Vagina (tissue), 2 donors: ENCODE measurements at places on chromosomes 2 and 18. TPM values are rescaled to one million over a fixed set of nuclear protein-coding genes. Genes with fewer than 3 reads are reported as not detected.
A peak's percentile ranks its signal among the peaks of the same experiment; 100 is the strongest.

DNA sequence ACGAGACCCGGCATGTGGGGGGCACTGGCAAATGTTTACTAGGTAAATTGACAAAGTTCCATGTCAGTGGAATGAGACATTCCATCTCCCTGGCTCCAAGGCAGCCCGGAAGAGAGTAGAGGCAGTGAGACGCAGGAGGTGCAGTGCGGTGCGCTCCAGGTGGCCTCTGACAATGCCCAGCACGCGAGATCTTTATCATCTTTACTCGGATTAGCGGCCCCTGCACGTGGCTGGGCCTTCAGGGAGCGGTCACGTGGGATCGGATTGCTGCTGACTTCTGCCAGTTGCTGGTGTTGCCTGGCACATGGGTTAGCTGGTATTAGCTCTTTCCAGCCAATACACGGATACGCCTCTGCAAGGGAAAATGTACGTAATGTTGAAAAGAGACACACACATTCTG lies 151.2 kb upstream of the ALKAL2 start:
- H3K4me3 ChIP-seq = no peak overlapping the region
- no peak for DNase-seq

GRCh38 chr2:201980389-201980821 lies 53.2 kb upstream of the FZD7 start:
- H3K27ac ChIP-seq = no peak overlapping the region
- no peak overlapping the region for H3K4me3 ChIP-seq
- H3K27me3 ChIP-seq = no peaks in the 10 kb centered on the region
- H3K36me3 ChIP-seq = no peaks in the 10 kb centered on the region

DNA sequence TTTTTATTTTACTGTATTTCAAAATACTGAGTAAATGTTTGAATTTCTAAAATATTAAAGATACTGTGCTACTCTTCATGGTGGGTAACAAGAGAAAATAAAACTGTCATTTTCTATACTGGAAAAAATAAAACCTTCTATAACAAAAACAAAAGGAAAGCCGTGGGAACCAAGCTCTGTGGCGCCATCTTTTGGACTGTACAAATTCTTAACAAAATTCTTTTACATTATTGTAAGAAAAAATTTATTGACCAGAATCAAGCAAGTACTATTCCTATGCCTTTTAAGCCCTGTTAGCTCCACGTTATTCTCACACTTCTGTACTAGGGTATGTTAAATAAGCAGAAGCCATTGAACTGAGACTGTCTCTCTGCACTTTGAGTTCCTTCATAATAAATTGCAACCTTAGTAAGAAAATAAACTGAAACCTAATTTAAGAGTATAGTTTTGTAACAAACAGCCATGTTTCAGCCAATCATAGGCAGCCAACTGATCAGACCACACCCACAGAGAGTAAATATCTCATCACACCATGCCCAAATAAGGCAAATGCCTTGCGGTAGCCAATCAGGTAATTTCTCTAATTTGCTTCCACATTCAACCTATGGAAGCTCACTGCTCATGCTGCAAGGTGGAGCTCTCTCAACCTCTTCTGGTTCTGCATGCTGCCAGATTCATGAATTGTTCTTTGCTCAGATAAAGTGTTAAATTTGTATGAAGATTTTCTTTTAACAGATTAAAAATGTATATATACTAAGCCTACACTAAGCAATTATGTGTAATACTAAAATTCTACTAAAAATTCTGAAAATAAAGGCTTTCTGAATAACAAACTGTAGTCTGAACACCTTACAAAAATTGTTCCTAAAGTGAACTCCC lies 42.2 kb downstream of the HIBCH start:
- H3K27me3 ChIP-seq = no peaks in the 10 kb centered on the region
- no peaks in the 10 kb centered on the region for H3K4me1 ChIP-seq
- no peak for DNase-seq
- H3K4me3 ChIP-seq = no peak overlapping the region
- H3K27ac ChIP-seq = no peak overlapping the region

COX7A2L gene
- 83.2 TPM for total RNA-seq

KYNU gene
- total RNA-seq = 3.7 TPM

CNTNAP5 gene
- total RNA-seq = not detected

- H3K4me1 ChIP-seq = peaks cover 30% of the 10 kb centered on the region
- no peaks in the 10 kb centered on the region for H3K27me3 ChIP-seq
- H3K4me3 ChIP-seq = no peak overlapping the region
Observed at GRCh38 chr2:48346124-48346536, 183.8 kb upstream of the STON1 start.

MREG gene
- total RNA-seq = 11.8 TPM

SLC5A7 gene
- total RNA-seq = 1.7 TPM

EFHD1 gene
- 22.6 TPM for total RNA-seq

CBLN2 gene
- not detected for total RNA-seq

TLX2 gene
- 6.6 TPM for total RNA-seq

- no peak for DNase-seq
- H3K27ac ChIP-seq = no peak overlapping the region
- H3K4me1 ChIP-seq = no peaks in the 10 kb centered on the region
- no peaks in the 10 kb centered on the region for H3K27me3 ChIP-seq
- H3K36me3 ChIP-seq = no peaks in the 10 kb centered on the region
Observed at GRCh38 chr18:1914489-1914888, 656.8 kb downstream of the METTL4 start.

UGT1A8 gene
- total RNA-seq = not detected

TFPI gene
- 68.8 TPM for total RNA-seq

GRCh38 chr2:3405307-3405706 lies 25.8 kb downstream of the TRAPPC12 start:
- no peaks in the 10 kb centered on the region for H3K27me3 ChIP-seq
- H3K4me3 ChIP-seq = no peak overlapping the region
- no peak overlapping the region for H3K27ac ChIP-seq
- no peaks in the 10 kb centered on the region for H3K36me3 ChIP-seq
- H3K4me1 ChIP-seq = peaks cover 30% of the 10 kb centered on the region

GALNT5 gene
- total RNA-seq = 3.2 TPM

ATP6V1C2 gene
- 134 TPM for total RNA-seq

DNA sequence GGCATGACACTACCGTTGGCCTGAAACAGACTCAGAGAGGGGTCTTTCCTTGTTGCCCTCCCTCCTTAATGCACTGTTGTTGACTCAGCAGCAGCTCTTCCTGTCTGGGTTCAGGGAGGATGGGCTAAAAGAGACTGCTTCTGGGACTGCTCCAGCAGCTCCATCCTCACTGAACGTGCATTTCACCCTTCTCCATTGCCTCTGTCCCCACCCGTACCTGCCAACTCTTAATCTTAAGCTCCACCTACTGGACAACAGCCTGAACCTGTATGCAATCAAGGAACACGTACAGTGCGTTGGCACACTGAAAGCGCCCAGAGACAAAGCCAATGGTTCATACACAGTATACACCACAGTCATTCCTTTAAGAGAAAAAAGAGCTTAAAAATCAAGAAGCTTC lies 230.8 kb upstream of the RAB6C start:
- H3K4me3 ChIP-seq = no peak overlapping the region
- no peak overlapping the region for H3K27ac ChIP-seq
- no peaks in the 10 kb centered on the region for H3K27me3 ChIP-seq
- H3K4me1 ChIP-seq = no peaks in the 10 kb centered on the region

DNA sequence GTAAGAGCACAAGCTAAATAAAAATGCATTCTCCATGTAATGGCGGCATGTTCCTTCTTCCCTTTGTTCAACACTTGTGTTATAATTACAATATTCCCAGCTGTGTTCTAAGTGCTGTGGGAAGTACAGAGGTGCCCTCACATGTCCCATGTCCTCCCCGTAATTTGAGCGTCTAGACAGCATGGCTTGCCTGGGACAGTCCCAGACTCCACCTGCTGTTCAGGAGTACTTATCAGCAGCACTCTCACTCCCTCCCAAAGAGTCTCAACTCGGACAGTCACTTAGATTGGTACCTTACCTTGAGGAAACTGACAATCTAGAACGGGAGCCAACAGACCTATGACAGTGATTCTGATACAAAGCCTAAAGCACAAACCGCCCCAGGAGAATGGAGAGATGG lies 370.5 kb downstream of the EIPR1 start:
- H3K4me1 ChIP-seq = no peaks in the 10 kb centered on the region
- no peak for DNase-seq
- no peak overlapping the region for H3K27ac ChIP-seq
- no peak overlapping the region for H3K4me3 ChIP-seq

EGR4 gene
- total RNA-seq = not detected

SERPINB12 gene
- total RNA-seq = 20.1 TPM

- no peaks in the 10 kb centered on the region for H3K27me3 ChIP-seq
- H3K36me3 ChIP-seq = no peaks in the 10 kb centered on the region
- no peak overlapping the region for H3K27ac ChIP-seq
- H3K4me3 ChIP-seq = no peak overlapping the region
- DNase-seq = no peak
Observed at GRCh38 chr2:173931751-173932150, 33.4 kb downstream of the SP3 start.

DNA sequence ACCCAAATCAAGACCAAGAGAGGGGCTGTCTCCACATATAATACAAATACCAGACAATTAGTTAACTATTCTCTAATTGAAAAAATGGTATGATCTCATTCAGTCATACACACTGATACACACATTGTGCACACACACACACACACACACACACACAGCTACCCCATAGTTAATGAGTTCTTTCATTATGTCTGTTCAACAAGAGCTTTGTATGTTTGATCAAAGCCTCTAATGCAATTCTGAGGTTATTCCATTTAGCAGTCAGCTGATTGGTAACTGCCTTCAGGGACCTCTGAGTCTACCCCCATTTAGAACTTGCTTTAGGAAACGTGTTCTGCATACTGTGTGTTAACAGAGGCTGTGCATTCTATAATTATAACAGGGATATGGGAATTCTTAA lies 741.4 kb upstream of the LRRTM4 start:
- H3K27me3 ChIP-seq = no peaks in the 10 kb centered on the region
- H3K27ac ChIP-seq = no peak overlapping the region
- no peak for DNase-seq

DYNAP gene
- total RNA-seq = not detected

GRCh38 chr2:14661163-14661562 lies 28.6 kb downstream of the LRATD1 start:
- no peak overlapping the region for H3K27ac ChIP-seq
- no peak overlapping the region for H3K4me3 ChIP-seq
- H3K27me3 ChIP-seq = no peaks in the 10 kb centered on the region
- no peaks in the 10 kb centered on the region for H3K36me3 ChIP-seq
- no peaks in the 10 kb centered on the region for H3K4me1 ChIP-seq

DNA sequence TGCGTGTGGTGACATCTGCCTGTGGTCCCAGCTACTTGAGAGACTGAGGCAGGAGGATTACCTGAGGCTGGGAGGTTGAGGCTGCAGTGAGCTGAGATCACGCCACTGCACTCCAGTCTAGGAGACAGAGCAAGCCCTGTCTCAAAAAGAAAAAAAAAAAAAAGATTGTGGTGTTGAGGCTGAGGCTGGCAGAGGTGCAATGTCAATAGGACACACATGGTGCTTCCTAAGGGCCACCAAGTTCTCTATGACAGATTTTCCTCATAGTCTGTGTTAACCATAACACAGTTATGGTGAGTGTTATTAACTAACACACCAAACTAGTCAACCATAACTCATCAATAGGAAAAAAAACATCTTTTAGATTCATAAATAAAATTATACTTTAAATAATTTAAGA lies 494.4 kb downstream of the TMX3 start:
- no peak overlapping the region for H3K4me3 ChIP-seq
- no peak overlapping the region for H3K27ac ChIP-seq
- H3K4me1 ChIP-seq = no peaks in the 10 kb centered on the region
- no peaks in the 10 kb centered on the region for H3K36me3 ChIP-seq
- DNase-seq = no peak
- no peaks in the 10 kb centered on the region for H3K27me3 ChIP-seq

PROKR1 gene
- total RNA-seq = not detected

MEP1B gene
- not detected for total RNA-seq

RAB27B gene
- total RNA-seq = 6.1 TPM

SKOR2 gene
- not detected for total RNA-seq

FLACC1 gene
- 0.74 TPM for total RNA-seq

- no peak for DNase-seq
- no peaks in the 10 kb centered on the region for H3K36me3 ChIP-seq
- peaks cover 67% of the 10 kb centered on the region for H3K4me1 ChIP-seq
- no peak overlapping the region for H3K4me3 ChIP-seq
- H3K27me3 ChIP-seq = no peaks in the 10 kb centered on the region
- H3K27ac ChIP-seq = no peak overlapping the region
Observed at GRCh38 chr2:54464341-54464740, 8.2 kb downstream of the SPTBN1 start.

LRP2 gene
- not detected for total RNA-seq

DNA sequence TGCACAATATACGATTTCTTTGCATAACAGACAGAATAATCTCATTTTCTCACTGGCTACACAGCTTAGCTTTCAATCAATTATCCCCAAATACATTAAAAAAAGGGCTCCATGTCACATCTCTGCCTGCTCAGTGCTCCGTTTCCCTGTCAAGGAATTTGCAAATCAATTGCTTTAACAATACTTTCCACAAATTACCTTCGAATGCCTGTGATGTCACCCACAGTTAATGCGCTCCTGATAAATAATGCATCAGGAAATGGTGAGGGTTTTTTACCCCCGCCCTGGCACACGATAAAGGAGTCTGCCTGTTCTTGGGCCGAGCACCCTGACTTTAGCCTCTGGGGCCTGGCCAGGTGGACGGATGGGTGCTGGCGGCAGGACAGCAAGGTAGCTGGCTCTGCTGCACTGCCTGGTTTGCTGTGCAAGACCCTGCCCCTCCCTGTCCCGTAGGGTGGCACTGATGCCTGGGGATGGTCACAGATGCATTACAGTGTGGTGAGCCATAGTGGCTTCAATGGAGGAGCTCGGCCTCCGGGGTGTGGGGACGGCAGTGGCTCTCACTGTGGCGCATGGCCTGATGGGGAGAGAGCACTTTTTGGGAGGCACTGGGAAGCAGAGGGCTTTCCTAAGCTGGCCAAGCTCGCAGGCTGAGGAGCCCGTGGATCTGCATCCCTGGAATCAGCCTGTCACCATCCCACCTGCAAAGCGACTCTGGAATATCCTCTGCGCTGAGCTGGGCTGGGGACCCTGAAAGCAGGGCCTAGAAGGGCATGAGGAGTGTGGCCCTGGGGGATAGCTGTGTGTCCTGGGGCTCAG lies 88.3 kb upstream of the HS6ST1 start:
- H3K4me3 ChIP-seq = no peak overlapping the region
- peak; percentile 93 for DNase-seq
- no peaks in the 10 kb centered on the region for H3K27me3 ChIP-seq
- H3K27ac ChIP-seq = no peak overlapping the region
- H3K36me3 ChIP-seq = no peaks in the 10 kb centered on the region
- H3K4me1 ChIP-seq = peaks cover 15% of the 10 kb centered on the region

MERTK gene
- total RNA-seq = 15.7 TPM
